Right cardiac atrium (tissue), 5 donors: ENCODE measurements at places on chromosomes 7 and 10. TPM values are rescaled to one million over a fixed set of nuclear protein-coding genes. Genes with fewer than 3 reads are reported as not detected.

GRCh38 chr10:133160826-133161471, 930 bp downstream of the KNDC1 start:
- no peak for DNase-seq

GRCh38 chr10:78045237-78045636, 11.6 kb downstream of the RPS24 start:
- no peak for DNase-seq

DNA sequence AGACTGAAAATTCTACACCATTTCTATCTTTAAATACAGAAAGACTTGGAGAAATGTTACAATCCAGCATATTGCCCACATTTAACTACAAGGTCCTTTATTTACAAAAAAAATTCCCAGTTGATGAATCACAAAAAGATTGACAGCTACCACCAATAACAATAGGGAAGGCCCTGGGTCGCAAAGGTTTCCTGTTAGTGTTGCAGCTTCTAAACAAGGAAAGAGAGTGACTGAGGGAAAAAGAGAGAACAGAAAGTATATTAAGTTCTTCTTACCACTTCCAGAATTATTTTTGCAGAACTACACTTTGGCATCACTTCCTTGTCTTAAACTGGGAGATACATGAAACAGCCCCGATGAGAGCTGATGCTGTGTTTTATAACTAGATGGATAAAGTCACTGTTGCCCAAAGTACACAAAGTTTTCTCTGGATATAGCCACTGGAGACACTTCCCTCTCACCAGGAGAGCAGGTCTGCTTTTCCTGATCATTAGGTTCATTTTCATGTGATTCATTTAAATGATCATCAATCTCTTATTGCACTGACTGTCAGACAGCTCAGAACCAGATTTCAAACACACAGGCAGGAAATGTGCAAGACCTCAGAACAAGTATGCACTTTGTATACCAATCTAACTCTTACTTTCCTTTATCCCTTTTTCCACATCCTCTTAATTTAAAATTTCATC, 57.0 kb downstream of the SHTN1 start:
- DNase-seq: no peak

GRCh38 chr7:101172005-101172853, 6.9 kb upstream of the VGF start:
- no peak for DNase-seq

DNA sequence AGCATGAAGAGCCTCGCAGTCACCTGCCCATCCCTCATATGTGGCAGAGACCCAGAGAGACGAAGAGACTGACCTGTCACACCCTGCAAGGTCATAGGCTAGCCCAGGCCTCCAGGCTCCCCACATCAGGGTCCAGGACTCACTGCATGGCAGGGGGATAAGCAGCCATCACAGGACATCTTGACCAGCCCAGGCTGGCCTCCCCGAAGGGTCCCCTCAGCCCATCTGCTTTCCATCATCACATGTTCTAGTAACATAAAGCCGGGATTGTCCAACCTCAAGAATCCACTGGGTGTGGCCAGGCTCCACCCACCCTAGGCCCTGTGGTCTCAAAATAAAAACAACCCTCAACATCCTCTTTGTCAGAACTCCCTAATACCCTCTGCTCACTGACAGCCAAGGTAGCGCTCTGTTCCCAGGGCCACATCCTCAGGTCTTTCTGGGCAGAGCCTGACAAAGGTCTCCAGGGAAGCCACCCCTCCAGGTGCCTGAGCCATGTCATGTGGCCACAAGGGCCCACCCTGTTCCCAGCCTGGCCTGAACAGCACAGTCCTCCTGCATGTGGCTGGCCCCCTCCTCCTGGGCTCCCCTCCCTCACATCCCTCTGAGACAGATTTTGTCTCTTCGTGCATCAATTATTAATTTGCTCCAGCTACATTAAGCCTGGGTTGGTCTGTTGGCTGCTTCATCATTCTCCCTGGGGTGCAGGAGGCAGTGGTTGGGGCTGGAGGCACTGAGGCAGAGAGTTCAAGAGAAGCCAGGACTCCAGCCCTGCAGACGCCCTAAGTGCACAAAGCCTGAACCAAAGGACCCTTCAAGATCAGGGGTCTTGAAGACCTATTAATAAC, 131.8 kb upstream of the UNC5B start:
- DNase-seq: no peak

DNA sequence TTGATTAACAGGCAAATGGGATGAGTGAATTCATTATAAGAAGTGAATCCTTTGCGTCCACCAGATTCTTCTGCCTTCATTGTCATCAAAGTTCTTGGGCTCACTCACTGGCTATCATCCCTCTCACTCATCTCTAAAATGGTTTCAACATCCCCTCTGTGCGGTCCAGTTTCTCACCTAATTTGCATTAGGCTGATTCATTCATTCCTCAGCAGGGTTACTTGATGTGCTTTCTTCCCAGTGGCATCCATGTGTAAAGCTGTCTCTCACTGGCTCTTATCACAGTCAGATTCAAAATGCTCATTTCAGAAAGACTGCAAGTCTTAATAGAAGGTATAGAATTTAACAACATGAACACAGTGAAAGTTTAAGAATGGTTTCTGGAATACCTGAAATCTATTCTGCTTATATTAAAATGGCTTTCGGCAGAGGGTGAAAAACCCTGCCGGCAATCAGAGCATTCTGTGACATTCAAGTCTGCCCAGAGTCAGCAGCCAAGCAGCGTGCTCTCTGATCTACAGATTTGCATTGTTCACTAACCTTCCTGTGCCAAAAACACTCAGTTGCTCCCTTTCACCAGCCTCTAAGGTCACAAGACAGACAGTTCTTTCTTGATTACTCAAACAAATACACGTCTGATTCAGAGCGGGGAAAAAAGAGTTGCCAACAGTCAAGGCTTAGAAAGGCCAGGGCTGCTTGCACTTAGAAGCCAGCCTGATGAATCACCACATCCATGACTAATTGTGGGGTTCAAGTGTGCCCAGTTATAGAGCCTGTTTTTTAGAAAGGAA, 106.7 kb downstream of the TES start:
- DNase-seq: peak; percentile 43

CFAP43 gene
- 0.09 TPM for total RNA-seq
